Heart left ventricle (tissue), 16 donors: ENCODE measurements at places on chromosomes 4 and X.
A peak's percentile ranks its signal among the peaks of the same experiment; 100 is the strongest.

- peak; percentile 52 for DNase-seq
Measured at GRCh38 chr4:41142376-41143310, 71.7 kb downstream of the APBB2 start.

DNA sequence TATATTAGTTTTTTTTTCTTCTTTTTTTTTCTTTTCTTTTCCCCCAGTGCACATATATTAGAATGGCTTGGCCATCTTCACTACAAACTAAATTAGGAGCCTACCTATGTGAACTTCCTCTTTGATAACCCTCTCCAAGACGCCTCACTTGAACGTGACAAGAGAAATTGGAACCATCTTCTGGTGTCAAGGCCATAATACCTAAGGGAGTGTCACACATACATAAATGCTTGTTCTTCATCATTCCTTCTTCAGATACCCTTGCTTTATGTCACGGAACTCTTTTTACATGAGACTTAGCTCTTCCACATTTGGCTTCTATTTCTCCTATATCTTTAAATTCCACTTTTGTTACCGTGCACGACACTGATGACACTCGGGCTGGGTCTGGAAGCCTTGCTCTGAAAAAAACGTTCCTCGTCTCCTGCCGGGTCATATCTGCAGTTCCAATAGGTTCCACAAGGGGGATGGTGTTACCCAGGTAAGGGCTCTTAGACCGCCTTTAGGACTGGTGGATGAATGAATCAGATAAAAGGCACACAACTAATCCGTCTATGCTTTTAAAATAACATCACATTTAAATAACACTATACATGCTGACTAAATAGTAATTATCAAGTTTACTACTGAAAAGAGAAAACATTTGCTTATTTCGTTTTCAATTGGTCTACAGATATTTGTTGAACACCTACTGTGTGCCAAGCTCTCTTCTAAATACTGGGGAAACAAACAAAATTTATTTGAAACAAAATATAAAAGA lies 19.9 kb downstream of the DGAT2L6 start:
- no peak for DNase-seq

DNA sequence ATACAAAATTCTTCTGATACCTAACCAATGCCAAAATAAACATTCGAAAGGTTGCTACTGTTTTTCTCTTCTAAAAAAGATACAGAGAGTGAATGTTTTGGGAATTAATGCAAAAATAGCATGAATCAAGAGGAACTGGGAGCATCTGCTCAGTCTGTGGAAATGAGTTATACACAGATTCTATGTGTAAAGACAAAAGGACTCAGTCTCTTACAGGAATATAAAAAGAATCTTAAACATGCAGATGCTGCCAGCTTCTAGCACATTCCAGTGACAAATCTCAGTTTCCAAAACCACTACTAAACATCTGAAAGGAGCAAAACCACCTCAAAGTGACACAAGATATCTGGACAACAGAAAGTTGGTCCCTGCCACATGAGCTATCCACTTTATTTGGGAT lies 55.0 kb downstream of the PAPSS1 start:
- DNase-seq: no peak

- DNase-seq: no peak
Measured at GRCh38 chr4:150207871-150208270, 129.6 kb downstream of the DCLK2 start.

DNA sequence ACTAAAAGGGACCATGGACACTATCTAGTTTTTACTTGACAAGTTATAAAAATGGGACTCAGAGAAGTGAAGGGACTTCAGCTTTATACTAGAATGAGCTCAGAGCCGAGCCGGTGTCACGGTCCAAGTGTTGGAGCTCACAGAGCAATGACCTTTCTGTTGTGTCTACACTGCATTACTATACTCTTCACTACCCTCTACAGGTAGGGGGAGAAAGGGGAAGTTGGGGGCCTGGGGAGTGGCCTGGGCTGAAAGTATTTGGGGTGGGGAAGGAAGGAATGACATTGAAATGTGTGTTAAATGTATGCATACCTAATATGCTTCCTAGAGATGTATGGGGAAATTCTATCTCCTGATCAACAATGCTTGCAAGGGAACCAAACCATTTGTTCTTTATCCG lies 48.8 kb upstream of the HHIP start:
- no peak for DNase-seq

DNA sequence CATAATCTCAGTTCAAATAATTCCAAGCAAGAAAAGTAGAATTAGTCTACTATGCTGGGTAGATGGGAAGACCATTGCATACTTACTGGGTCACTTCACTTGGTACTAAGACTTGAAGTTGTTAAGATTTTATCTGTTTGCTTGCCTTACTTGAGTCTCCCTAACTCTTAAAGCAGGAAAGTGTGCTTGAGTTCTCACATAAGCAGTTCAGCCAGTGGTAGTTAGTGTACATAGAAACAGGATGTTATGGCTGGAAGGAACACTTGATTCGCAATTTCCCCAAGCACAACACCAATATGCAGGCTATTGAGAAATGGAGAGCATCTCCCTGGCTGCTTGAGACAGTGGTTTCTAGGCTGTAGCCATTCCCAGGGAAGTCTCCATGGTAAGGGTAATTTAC lies 176.1 kb downstream of the MSL3 start:
- DNase-seq: no peak

- no peak for DNase-seq
Measured at GRCh38 chr4:185839770-185840169, 27.8 kb upstream of the SORBS2 start.

DNA sequence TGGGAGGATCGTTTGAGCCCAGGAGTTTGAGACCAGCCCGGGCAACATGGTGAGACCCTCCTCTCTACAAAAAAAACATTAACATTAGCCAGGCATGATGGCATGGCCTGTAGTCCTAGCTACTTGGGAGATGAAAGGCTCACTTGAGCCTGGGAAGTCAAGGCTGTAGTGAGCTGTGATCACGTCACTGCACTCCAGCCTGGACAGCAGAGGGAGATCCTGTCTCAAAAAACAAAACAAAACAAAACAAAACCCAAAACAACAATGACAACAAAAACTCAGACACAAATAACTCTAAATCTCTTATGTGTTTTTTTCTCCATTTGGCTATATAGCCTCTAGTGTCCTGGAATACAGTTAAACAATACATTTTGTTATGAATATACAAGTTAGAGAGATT lies 127.3 kb upstream of the STK26 start:
- DNase-seq: no peak

- DNase-seq: no peak
Measured at GRCh38 chr4:5267408-5267807, 216.1 kb downstream of the STK32B start.

DNA sequence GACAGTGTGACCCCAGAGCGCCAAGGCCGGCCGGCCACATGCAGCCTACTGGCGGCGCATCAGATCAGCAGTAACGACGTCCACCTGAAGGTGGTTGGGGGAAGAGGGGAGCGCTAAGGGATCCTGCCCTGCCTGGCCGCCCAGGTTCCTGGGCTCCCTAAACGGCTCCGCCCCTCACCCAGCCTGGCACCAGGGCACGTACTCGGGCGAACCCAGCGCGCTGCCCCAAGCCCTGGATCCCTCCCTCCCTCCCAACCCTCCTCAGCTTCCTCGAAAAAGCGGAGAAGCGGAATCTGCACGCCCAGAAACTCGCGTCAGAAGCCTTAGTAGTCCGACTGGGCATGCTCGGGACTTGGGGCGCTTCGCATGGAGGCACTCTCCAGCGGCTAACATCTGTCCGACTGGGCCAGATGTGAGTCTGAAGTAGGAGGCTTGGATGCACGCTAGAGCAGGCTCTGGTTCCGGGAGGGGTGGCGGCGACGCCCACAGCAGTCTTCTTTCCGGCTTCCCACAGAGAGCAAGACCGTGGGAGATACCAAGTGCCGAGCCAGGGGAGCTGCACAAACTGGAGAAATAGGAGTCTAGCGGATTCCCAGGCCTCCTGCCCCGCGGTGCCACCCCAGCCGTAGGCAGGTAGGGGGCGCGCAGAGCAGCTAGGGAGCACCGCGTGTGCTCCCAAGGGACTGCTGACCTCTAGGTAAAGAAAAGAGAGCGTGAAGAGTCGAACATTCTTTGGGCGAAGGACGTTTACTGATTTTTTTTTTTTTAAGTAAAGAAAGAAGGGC lies 114.3 kb upstream of the TEX13C start:
- DNase-seq: peak; percentile 57

GRCh38 chr4:149781150-149781549 lies 34.5 kb downstream of the IQCM start:
- no peak for DNase-seq

- no peak for DNase-seq
Measured at GRCh38 chrX:52437212-52437611, 58.4 kb upstream of the XAGE1A start.

DNA sequence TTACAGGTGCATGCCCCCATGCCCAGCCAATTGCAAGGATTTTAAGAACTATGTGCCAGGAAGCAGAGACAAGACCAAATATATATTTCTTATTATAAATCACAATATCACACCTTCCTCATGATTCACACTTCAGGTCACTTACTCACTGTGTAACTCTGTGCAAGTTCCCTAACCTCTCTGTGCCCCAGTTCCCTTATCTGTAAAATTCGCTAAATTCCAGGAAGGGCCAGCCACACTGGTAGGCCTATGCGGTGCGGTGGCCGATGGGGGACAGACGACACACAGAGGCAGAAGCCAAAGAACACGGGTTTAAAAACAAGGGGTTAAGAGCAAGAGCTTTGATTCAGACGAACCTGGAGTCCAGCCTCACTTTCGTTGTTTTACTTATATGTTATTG lies 2.8 kb downstream of the TRIM2 start:
- DNase-seq: no peak

- no peak for DNase-seq
Measured at GRCh38 chrX:120290107-120290506, 21.2 kb downstream of the TMEM255A start.

- DNase-seq: no peak
Measured at GRCh38 chr4:41655177-41655576, 93.3 kb downstream of the PHOX2B start.

- DNase-seq: peak; percentile 76
Measured at GRCh38 chrX:24647257-24648058, at the start of gene PCYT1B. TSS of gene PCYT1B (minus strand) at chrX:24647347. CDS start at chrX:24647105, 242 bp downstream.
